KG1 (cell line): ENCODE measurements at places on chromosomes 12 and 14.

GRCh38 chr12:87704374-87704773, 324.8 kb downstream of the C12orf50 start:
- DNase-seq = no peak

DNA sequence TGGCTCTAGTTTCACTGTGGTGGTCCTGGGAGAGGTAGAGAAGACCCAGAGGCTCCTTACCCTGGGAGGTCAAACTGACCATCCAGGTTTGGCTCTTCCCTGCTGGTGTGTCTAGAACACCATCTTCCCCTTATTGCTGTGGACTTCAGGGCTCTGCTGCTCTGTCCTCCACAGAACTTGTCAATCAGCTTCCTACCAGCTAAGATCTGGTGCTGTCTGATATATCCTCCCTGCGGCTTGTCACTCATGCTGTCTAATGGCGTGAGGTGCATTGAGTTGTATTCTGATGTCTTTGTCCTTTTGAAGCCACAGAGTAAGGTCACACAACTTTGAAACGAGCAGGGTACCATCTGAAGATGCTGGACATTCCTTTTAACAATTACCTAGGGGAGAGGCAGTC, 7.2 kb upstream of the C1RL start:
- DNase-seq = no peak

DNA sequence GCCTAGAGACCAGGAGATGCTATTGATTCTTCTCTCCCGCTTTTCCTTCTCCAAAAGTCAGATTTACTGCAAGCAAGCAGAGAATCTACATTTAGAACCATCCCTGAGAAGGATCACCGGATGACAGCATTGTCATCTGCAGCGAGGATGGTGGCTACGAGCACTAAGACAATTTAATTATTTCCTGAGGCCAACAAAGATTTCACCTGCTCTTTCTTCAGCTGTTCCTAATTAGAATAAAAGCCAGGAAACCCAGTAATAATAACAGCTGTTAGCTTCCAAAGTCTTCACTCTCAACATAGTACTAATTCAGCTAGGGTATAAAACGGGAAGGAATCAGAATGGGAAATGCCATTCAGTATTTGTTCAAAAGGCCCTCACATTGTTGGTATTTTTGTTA, 53.3 kb downstream of the TMTC1 start:
- DNase-seq = no peak

DNA sequence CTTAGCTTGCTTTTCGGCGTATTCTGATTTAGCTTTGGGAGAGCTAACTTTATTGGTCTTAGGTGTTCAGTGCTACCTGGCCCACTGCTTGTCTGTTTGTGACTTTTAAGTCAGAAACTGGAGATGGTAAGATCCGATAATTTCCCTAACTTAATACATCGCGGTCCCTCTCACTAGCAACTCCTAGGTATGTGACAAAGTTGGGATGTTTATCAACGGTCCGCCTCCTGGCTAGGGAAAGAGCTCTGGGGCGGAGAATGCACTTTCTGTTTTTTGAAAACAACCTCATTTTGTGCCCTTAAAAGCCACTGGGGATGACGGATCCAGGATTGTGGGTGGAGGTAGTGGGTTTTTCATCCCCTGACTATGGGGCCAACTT, 1.2 kb downstream of the CDKN1B start:
- DNase-seq = no peak

DNA sequence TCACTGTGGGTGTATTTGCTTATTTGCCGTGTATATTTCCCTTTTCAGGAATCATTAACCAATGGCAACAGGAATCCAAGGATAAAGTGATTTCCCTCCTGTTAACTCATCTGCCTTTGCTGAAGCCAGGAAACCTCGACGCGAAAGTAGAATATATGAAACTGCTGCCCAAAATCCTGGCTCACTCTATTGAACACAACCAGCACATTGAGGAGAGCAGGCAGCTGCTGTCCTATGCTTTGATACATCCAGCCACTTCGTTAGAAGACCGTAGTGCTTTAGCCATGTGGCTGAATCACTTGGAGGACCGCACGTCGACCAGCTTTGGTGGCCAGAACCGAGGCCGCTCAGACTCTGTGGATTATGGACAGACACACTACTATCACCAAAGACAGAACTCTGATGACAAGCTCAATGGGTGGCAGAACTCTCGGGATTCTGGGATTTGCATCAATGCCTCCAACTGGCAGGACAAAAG, 135.1 kb downstream of the SAMD4A start:
- no peak for DNase-seq

- no peak for DNase-seq
Measured at GRCh38 chr12:34303091-34303870, 281.0 kb downstream of the ALG10 start.

DNA sequence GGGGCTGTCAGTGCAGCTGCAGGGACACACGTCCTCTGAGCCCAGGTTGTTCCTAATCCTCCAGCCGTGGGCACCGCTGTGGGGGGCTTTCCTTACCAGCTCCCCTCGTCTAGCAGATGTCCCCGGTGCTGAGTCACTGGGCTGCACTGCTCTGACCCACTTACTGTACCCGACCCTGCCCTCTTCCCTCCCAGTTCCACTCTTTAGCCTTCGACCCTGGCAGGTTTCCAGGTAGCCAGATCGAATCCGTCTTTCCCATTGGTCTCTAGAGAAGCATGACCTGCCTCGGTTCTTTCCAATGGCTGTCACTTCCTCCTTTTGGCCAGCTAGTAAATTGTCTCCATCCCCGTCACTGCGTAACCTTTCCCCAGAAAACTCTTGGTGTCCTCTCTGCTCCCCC, 48.4 kb downstream of the ELK3 start:
- DNase-seq = no peak

- DNase-seq = no peak
Measured at GRCh38 chr14:77603654-77604255, 12.7 kb downstream of the SPTLC2 start.

- peak; percentile 4 for DNase-seq
Measured at GRCh38 chr12:71008616-71009015, 88.1 kb upstream of the PTPRR start.

DNA sequence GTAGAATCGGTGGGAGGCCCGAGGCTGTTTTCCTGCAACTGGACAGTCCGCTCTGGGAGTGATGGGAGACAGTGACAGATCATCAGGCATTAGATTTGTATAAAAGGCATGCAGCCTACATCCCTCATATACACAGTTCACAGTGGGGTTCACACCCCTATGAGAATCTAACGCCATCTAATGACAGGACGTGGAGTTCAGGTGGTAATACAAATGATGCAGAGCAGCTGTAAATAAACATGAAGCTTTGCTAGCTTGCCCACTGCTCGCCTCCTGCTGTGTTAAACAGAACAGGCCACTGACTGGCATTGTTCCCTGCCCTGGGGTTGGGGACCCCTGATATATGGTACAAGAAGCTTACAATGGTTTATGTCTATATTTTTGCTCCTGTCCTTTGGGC, 179.0 kb downstream of the LRFN5 start:
- no peak for DNase-seq

DNA sequence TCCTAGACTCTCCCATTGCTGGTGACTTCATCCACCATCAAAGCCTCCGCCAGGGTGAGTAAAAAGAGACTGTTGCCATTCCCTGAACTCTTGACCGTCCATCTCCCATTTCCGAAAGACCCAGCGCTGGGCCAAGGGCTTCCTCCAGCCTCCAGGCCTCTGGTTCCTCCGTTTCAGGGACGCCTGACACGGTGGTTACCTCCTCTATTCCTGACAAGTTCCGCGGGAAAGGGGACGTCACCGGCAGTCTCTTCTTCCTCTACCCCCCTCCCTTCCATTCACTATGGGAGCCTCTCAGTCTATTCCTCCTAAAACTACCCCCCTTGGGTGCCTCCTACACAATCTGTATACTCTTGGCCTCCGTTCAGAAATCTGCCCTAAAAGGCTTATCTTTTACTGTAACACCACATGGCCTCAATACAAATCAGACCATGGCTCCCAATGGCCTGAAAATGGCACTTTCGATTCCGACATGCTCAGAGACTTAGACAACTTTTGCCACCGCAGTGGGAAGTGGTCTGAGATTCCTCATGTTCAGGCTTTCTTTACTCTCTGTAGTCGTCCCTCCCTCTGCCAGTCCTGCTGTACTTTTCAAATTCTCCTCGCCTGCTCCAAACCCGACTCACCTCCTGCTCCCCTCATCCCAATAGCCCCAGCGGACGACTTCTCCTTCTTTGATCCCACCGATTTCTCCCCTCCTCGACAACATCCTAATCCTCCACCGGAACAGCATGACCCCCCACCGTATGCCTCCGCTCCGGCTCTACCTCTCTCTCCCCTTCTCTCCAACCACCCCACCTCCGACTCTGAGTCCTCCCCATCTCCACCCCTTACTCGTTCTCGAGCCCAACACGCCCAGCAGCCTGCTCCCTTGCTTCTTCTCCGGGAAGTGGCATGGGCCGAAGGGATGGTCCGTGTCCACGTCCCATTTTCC, 70.4 kb downstream of the MOK start:
- no peak for DNase-seq

- DNase-seq = no peak
Measured at GRCh38 chr14:88208858-88209257, 114.2 kb downstream of the KCNK10 start.

GRCh38 chr14:26319139-26319864, 278.5 kb downstream of the NOVA1 start:
- DNase-seq = no peak

DNA sequence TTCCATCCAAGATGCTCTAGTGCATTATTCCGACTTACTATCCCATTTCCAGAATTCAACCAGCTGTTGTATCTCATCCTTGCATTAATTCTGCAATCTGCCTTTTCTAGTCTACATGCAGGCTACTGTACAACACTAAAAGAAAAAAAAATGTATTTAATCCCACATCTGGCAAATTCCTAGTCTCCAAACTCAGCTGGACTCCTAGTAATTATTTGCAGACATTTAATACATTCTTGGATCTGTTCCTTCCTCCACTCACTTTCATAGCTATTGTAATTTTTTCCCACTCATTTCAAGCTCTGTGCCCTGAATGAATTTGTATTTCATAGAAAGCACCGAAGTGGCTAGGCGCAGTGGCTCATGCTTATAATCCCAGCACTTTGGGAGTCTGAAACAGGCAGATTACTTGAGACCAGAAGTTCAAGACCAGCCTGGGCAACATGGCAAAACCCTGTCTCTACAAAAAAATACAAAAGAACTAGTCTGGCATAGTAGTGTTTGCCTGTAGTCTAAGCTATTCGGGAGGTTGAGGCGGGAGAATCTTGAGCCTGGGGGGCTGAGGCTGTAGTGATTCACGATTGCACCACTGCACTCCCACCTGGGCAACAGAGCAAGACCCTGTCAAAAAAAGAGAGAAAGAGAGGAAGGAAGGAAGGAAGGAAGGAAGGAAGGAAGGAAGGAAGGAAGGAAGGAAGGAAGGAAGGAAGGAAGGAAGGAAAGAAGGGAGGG, 39.5 kb upstream of the YAF2 start:
- no peak for DNase-seq

- no peak for DNase-seq
Measured at GRCh38 chr12:12224240-12224940, 42.5 kb downstream of the LRP6 start.

DNA sequence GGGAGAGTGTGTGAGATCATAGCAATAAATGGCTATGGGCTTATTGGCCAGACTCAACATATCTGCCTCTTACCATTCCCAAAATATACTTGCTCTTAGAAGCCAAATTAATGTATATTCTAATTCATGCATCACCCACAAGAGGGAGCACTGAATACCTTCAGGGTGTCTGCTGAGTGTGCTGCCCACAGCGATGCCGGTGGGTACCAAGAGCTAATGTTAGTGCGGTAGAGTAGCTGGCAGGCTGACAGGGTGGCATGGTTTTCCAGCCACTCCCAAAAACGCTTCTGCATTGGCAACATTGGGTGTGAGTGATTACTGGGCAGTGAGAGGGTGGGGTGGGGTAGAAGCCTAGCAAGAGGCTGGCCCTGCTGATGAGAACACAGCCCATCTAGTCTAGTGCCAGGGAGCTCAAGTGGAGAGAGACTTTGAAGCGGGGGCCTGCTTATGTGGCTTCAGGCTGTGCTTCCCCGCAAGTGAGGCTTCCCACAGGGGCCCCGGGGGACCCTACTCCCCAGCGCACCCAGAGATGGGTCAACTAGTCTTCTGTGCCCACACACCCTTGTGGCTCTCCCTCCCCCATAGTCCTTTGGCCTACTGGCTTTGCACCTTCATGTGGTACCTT, 9.2 kb upstream of the PLEKHD1 start:
- peak; percentile 16 for DNase-seq

DNA sequence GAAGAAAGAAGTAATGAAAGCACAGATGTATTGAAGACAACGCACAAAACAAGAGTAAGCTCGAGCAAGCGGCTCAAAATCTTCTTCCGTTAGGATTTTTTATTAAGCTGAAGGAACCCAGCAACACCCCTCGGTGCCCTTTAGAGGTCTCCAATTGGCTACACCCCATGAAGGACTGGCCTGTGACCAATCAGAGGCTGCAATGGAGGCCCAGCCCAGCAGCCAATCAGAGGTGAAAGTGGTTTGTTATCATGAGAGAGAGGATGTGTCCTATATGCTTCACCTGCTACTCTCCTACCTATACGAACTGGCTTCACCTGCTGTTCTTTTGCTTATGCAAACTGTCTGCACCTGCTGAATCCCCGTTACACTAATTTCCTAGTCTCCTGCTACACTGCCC, 358.8 kb downstream of the C12orf50 start:
- DNase-seq = no peak

DNA sequence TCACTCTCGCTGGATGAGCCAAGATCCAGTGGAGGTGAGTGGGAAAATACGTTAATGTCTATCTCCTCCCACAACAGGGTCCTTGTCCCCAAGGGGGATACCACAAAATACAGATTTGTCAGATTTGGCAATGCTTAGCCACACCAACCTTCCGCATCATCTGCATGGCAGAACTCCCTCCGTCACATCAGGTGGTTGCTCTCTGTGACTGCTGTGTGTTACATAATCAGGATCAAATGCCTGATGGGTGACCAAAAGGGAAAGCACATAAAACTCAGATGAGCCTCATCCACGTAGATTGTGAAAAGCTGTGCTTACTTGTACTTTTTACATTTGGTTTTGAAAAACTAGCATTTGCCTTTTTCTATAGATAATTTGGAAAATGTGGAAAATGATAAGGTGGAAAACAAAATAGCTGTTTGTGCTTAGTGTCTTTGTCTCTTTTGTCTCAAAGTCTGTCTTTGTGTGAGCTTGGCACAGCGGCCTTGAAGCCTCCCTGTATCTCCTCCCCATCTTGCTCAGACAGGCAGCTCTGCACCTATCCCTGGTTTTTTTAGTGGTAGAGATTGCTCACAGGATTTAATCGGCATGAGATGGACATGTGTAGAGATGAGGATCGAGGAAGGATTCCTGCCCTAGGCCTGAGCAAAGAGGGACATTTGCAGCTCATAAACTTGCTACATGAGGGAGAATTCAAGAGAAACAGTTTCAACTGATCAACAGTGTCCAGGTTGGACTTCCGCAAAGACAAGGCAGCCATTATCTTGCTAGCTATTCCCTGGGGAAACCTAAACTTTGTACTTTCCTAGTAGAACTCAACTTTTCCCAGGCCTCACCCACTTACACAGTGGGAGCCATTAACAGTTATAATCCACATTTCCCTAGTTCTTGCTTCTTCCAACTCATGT, 3.6 kb upstream of the FGF6 start:
- no peak for DNase-seq

- DNase-seq = no peak
Measured at GRCh38 chr14:52835122-52835903, 43.9 kb upstream of the GNPNAT1 start.

- DNase-seq = no peak
Measured at GRCh38 chr12:125129591-125130255, 64.5 kb downstream of the AACS start.

GRCh38 chr14:23531391-23531790, 20.2 kb downstream of the ZFHX2 start:
- DNase-seq = no peak

- DNase-seq = no peak
Measured at GRCh38 chr14:55688566-55688965, 108.6 kb downstream of the KTN1 start.
